ENCODE measurements at places on chromosomes 5 and 9.

DNA sequence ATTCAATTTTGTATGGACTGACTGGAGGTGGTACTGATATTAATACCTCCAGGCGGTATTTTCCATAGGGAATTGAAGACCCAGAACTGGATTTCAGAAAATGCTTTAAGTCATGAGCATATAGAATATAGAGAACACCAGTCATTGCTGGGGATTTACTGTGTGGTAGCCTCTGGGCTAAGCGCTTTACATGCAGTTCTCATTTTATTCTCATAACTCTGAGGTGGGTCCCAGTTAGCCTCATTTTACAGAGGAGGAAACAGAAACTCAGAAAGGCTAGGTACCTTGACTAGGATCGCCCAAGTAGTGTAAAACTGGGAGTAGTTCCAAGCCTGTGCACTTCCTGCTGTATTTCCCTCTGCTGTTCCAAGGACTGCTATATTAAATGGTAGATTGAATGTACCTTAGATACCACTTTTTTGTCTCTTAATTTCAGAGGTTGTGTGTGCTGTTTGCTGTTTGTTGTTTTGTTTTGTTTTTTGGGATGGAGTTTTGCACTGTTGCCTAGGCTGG lies 13.8 kb downstream of the SLC44A1 start:
- DNase-seq, result no peak

DNA sequence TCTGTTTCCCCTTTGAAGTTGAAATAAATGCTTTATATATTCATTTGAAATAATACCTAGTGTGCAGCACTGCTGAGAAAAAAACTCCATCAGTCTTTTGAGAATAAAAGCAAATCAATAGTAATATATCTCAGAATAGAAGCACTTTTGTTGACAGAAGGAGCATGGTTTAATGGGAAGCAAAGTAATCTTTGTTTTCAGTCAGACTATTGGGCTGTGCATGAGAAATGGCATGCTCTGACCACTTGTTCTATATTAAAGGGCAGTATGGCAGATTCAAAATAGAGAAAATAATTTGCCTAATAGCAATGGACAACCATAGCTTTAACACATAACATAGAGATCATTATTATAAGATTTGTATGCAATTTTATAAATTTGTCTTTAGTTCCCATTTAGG lies 12.4 kb downstream of the CDH10 start:
- no peak for DNase-seq

GRCh38 chr5:32852535-32852934 lies 141.4 kb downstream of the NPR3 start:
- peak; percentile 90 for DNase-seq

GRCh38 chr5:165574100-165574499 lies 2068.7 kb downstream of the MAT2B start:
- DNase-seq, result no peak

- no peak for DNase-seq
These were observed 68.2 kb downstream of the PIK3R1 start for GRCh38 chr5:68283766-68284165.

DNA sequence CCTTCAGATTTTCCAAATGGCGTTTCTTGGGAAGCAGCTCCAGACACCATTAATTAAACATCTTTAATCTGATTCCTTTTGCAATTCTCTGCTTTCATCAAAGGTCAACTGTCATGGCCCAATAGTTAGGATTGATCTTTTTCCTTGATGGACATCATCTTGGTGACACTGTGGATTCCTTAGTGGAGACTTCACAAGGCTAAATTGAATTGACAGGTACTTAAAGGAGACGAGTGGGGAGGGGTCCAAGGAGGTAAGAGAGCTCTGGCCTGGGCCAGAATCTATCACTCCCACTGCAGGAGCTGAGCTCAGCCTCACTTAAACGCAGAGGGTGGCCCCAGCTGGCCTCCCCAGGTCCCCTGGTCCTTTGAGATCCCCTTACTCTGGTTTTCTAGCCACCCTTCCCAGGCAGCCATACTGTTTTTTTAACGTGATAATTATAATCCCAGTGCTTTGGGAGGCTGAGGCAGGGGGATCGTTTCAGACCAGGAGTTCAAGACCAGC lies 9.9 kb upstream of the HMCN2 start:
- no peak for DNase-seq

- no peak for DNase-seq
These were observed 99.4 kb downstream of the TMEM174 start for GRCh38 chr5:73272351-73272750.

- DNase-seq, result no peak
These were observed 179.8 kb downstream of the OLFM1 start for GRCh38 chr9:135267191-135267809.

DNA sequence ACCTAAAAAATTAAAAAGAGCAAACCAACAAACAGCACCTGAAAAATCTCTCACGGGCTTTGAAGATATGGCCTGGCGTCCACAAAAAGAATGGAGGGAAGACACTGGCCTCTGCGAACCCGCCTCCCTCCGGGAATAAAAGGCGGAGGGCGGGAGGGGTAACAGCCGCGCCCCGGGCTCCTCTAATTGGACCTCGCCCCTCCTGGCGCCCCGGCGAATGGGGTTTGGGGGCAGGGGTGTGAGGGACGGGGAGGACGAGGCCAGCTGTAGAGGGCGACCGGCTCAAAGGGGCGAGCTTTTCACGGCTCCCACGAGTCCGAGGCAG lies 753 bp downstream of the FANCC start:
- DNase-seq, result peak; percentile 16

GRCh38 chr5:35869685-35870277 lies 13.1 kb downstream of the IL7R start:
- DNase-seq, result no peak

DNA sequence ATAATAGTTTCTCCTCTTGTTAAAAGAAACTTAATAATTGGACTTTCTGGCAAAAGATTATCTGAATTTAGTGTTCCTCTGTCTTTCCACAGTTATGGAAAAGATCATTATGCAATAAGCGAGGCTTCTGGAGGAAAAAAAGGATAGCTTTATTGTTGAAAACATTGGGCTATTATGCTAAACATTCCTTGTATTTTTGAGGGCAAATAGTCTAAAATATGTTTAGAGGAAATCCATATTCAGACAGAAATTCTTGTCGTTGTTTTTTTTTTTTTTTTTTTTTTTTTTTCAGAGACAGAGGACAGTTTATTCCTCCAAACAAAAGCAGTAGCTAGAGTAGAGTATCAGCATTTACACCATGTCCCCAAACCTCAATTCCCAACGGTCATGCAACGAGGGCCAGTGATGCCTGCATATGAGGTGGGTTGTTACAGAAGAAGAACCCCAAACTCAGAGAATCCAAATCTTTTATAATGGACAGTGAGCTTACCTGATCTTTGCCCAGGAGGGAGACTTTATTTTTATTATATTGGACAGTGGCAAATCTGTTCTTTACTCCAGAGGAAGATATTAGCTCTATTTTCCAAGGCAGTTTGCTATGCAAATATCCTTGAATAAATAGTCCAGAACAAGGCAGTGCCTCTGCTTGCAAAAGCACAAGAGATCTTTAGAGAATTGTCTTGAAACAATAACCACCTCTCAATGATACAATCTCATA lies 48.4 kb upstream of the CDK5RAP2 start:
- DNase-seq, result no peak

DNA sequence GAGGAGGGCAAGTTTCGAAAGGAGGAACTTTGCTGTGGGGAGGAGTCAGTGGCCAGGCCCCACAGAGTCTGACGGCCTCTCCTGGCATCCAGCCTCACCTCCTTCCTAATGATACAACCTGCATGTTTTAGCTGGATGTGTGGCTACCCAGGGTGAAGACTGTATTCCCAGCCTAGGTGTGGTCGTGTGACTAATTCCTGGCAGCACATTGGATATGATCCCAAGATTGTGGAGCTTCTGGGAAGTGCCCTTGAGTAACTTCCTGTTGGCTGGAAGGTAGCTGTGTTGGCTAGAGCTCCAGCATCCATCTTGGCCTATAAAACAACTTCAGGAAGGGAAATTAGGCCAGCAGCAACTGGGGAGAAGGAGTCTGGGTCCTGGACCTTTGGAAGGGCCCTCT lies 19.0 kb upstream of the LPCAT1 start:
- no peak for DNase-seq

DNA sequence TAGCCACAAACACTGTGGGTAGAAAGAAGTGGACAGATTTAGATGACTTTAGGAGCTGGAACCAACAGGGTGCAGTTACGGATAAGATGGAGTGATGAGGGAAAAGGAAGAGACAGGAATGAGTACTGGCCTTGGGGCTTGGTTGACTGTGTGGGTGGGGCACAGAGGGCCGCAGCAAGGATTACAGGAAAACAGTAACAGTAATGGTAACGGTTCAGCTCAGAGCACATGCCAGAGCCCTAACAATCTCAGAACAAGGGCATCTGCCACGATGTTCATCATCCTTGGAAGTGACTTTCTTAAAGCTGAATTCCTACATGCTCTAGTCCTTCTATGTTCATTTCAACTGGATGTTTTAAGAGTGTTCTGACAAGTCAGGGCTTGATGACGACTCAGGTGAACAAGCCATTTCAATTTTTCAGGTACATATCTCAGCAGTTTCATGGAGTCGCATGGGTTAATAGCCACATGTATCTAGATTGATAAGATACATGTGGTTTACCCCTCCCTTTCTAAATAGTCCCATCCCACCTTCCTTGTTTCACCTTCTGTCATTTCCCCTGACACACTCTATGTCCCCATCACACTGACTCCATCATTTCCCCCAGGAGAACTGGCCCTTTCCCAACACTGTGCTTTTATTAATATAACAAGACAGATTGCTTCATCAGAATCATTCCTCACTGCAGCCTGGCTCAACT lies 65.0 kb downstream of the CEMIP2 start:
- DNase-seq, result no peak

- no peak for DNase-seq
These were observed 56.8 kb upstream of the CPEB4 start for GRCh38 chr5:173831196-173831914.

DNA sequence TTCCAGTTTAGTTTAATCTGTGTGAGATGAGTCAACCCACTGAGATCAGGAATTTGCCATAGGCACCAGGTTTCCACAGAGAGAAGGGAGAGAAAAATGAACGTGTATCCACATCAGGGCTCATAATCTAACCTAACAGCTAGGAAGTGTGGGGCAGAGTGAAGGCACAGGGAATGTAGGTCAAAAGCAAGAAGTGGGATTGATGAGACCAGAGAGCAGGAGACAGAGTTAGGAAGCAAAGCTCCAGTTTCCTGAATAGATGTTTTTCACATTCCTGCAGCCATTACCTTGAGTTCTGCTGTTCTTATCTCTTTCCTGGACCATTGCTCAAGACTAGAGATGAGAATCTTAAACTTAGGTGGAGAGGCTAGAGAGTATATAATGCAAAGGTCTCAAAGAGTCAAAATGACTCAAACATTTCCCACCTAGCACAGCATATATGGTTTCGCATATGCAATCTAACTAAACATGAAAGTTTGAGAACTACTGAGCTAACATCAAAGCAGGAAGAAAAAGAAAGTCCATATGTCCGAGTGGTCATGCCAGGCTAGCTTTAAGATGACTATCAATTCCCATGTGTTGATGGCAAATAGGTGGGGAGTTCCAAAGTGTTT lies 41.1 kb upstream of the GNAQ start:
- no peak for DNase-seq

GRCh38 chr5:50800410-50800809 lies 134.0 kb downstream of the PARP8 start:
- DNase-seq, result no peak

- no peak for DNase-seq
These were observed 4.3 kb downstream of the LCP2 start for GRCh38 chr5:170293273-170293672.

- no peak for DNase-seq
These were observed 214.4 kb upstream of the MVB12B start for GRCh38 chr9:126112135-126112720.

GRCh38 chr5:9653811-9654210 lies 23.7 kb upstream of the TAS2R1 start:
- peak; percentile 98 for DNase-seq

DNA sequence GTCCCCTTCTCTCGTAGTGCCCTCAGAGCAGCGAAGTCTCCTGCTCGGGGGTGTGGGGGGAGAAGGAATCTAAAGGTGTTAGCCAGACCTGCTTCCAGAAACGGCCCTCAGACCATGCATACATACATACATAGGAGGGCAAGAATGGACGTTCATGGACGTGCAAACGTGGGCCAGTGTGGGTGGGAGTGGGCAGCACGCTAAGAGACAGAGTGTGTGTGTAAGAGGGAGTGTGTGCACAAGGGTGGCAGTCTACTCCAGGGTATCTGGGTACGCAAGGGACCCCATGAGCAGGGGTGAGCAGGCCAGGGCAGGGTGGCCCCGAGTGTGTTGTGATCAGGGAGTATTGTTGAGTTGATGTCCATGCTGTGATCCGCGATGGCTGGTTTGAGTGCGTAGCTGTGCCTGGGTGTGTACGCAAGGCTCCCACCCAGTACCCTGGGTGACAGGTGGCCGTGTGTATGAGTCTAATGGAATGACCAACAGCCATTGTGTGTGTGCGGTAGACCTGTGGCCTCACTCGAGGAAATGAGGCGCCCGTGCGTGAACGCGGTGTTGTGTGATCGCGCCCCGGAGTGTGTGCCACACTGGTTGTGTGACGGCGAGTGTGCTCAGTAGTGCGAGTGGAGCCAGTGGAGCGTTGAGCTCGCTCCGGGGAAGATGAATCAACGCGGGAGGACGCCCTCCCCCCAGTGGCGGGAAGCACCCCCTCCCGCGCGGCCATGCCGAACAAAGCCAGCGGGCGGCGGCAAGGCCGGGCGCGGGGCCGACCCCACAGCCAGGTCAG lies 826 bp downstream of the GPRIN1 start:
- DNase-seq, result no peak

- peak; percentile 74 for DNase-seq
These were observed 53.1 kb upstream of the DAB2IP start for GRCh38 chr9:121598167-121598964.

GRCh38 chr5:134825212-134825611 lies 20.6 kb upstream of the C5orf24 start:
- no peak for DNase-seq

DNA sequence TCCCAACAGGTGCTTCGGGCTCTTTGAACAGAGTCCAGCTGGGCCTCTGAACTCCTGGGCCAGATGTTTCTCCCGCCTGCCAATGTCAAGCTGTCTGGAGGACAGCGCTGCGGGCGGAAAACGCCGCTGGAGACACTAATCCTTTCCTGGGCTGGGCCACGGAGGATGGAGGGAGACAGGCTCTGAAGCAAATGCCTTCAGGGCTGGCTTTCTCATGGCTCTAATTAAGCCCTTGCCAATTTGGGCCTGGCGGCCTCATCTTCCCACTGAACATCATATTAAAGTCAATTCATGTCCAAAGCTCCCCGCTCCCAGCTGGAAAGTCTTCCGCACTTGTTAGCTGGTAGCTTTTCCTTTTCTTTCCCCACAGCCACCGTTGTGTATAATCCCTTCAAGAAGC lies 72.7 kb downstream of the NTNG2 start:
- no peak for DNase-seq

GRCh38 chr9:109755040-109755439 lies 25.0 kb upstream of the PALM2AKAP2 start:
- DNase-seq, result no peak

DNA sequence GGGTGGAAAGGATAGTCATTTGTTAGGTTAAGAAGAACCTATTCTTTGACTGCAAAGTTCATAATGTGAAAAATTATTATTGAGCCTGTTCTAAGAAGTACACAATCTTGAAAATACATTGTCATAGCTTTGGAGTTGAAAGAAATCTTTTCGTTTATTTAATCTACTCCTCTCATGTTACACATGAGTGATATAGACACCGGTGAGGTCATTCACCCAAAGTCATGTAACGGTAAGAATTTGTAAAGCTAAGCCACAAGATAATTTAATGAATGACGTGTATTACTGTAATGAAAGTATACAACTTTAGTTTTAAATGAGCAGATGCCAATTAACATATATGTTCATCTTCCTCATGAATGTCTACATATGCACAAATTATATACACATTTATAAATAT lies 284.1 kb upstream of the PDE4D start:
- peak; percentile 46 for DNase-seq

- DNase-seq, result no peak
These were observed 73.1 kb downstream of the LRSAM1 start for GRCh38 chr9:127524373-127524772.

Data from brain microvascular endothelial cell (primary cell).